ENCODE measurements at places on chromosomes 1 and 21. TPM values are rescaled to one million over a fixed set of nuclear protein-coding genes. Genes with fewer than 3 reads are reported as not detected.

SLC37A1 gene
- 12.8 TPM for total RNA-seq

- DNase-seq = no peak
Measured at GRCh38 chr21:14526836-14527695, 19.0 kb downstream of the SAMSN1 start.

GRCh38 chr1:155961937-155962336, 16.4 kb downstream of the ARHGEF2 start:
- no peak for DNase-seq

GRCh38 chr1:108129999-108130398, 70.1 kb downstream of the SLC25A24 start:
- no peak for DNase-seq

Measured in activated CD8-positive, alpha-beta T cell treated with anti-CD3 and anti-CD28 coated beads for 36 hours (primary cell).